Vagina (tissue), 2 donors: ENCODE measurements at places on chromosomes 2 and 18. TPM values are rescaled to one million over a fixed set of nuclear protein-coding genes. Genes with fewer than 3 reads are reported as not detected.

The CCL20 gene
- not detected for total RNA-seq

The TRIM43 gene
- not detected for total RNA-seq

The SDC1 gene
- total RNA-seq, result 184 TPM

The PRSS56 gene
- not detected for total RNA-seq

The BOK gene
- total RNA-seq, result 35.1 TPM

The MC4R gene
- not detected for total RNA-seq

The LRP1B gene
- 8.8 TPM for total RNA-seq

The CREB1 gene
- 27.3 TPM for total RNA-seq

The ACVR1C gene
- 6.6 TPM for total RNA-seq

The HTR2B gene
- 0.49 TPM for total RNA-seq

GRCh38 chr2:107738266-107738665, 88.4 kb upstream of the RGPD4 start:
- DNase-seq, result no peak

DNA sequence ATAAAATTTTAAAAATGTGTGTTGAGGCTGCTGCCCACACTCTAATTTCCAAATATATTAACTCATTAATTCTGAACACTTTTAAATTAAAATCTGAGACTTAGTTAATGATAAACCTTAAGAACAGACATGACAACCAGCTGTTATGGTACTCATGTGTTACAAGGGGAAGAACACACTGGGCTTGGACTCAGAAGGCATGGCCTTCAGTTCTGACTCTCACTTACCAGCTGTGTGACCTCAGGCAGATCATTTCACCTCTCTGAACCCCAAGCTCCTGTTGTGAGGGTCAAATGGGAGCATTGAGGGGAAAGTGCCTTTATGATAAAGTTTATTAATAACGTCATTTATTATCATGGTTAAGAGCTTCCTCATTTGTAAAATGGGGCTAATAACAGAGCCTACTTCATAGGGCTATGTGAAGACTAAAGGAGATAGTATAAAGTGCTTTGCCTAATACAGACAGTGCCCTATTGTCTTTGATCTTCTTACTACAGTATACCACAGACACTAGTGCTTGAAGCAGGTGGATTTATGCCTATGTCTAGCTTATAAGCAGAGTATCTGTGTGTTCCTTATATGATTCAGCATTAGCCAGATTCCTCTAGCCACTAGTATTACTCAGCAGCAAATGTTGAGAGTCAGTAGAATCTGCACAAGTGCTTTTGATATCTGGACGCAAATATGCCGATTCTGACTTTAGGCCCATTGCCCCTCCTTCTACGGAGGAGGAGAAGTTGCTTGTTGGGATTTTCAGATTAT, 99.6 kb downstream of the SGPP2 start:
- DNase-seq, result no peak

- no peak for DNase-seq
Observed at GRCh38 chr2:207640160-207640559, 15.0 kb upstream of the METTL21A start.

GRCh38 chr2:238136820-238137537, 1.5 kb upstream of the KLHL30 start:
- DNase-seq, result no peak

GRCh38 chr2:109260116-109260855, 131.3 kb downstream of the SH3RF3 start:
- no peak for DNase-seq

DNA sequence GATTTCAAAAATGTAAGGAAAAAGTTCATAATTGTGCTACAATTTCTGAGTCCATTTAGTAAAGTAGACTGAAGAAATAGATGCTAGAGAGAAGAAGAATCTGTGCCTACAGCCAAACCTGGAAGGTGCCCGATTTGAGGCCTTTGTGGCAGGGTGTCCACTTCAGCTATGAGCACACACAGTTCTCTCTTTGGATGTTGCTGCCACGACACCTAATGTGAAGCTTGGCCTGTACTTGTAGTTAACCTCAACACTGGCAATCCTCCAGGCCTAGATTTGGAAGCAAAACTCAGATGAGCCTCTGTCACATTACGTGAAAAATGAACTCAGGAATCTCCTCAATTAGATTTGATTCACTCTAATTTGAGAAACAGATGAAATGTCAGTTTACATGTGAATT, 90.1 kb upstream of the LRP1B start:
- no peak for DNase-seq

DNA sequence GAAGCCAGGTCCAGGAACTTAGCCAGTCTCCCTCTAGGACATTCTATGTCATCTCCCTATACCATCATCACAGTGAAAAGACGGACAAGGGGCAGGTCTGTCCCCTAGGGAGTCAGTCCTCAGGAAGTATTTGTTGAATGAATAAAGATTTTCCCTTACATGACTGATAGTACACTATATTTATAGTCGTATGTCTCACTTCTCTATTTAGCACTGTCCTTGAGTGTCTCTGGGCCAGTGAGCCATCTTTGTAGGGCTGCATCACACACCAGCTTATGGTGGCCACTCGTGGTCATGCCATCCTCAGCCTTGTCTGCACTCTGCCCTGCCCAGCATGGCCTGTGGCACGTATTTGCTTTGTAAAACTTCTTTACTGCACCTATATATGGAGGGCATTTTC, 25.8 kb downstream of the PTPN18 start:
- DNase-seq, result no peak

DNA sequence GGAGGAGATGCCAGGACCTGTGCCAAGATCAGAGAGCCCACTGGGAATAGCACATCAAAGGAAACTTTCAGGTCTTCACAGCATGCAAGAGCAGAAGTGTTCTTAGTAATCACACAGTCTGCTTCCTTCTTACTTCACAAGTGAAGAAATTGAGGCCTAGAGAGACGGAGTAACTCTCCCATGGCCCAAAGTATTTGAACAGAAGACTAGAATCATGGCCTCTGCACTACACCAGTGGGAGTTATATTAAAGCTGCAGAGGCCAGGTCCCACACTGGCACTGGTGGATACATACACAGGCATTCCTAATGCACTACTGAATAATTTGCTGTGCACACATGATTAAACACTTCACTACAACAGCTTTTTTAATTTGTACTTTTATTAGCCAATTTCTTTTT, 107.6 kb upstream of the RMP24 start:
- DNase-seq, result no peak

DNA sequence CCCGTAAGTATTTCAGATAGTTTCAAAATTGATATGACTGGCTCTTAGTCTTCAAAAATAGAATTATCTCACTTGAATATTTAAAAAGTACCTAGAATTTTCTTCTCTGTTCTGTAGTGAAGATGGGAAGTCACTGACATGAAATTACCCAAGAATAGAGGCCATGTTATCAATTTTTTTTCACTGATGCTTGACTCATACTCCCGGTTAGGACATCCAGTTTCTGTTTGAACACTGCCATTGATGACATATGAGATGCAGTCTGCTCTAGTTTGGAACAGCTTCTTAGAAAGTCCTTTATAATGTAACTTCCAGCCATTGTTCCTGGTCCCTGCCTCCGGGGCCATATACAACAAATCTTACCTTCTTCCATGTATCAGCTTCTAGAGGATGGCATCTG, 26.0 kb downstream of the MAP3K20 start:
- DNase-seq, result no peak

- DNase-seq, result no peak
Observed at GRCh38 chr2:43045866-43046265, 180.5 kb downstream of the ZFP36L2 start.

GRCh38 chr18:11541179-11541578, 68.2 kb upstream of the SLC35G4 start:
- DNase-seq, result no peak

- no peak for DNase-seq
Observed at GRCh38 chr2:1591461-1591770, 152.9 kb downstream of the PXDN start.

GRCh38 chr2:26875065-26875634, 27.2 kb downstream of the DPYSL5 start:
- DNase-seq, result no peak

DNA sequence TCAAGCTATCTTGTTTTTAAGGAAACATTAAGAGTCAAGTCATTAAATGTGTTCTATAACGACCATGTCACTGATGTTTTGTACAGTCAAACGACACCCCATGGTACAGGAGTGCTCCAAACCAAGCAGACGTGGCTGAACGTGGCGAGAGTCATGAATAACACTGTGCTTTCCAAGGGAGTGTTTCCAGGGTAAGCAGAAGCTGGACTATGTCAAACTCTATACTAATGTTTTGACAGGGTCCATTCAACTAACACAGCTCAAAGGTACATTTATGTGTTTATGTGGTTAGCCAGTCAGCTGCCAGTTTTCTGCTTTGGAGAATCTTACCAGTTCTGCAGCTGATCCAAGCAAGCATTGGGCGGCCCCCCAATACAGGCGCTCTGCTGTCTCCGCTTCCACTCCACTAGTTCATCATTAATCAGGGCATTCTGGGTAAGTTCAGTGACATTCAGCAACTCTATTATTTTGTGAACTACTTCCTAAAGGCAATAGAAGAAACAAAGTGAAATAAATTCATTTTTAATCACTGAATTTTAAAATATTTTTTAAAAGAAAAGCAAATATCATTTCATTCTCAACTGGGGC, 16.4 kb downstream of the STAT1 start:
- DNase-seq, result no peak

DNA sequence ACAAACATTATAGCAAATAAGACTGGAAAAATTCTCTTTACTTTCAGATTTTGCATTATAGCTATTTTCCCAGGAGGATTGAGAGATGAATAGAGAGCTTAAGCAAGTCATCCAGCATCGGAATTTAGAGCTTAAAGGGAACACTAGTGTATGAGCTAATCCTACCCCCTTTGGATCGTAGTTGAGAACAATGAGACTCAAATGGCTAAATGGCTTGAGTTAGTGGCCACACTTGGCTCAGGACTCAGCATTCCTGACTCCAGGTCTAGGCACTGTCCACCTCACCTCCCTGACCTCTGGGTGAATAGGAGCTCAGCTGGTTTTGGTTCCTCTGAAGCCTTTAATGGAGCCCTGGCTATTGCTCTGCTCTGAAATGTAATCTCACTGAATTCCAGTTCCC, 97.5 kb upstream of the CXCR4 start:
- no peak for DNase-seq

GRCh38 chr2:167670588-167670987, 576.8 kb downstream of the STK39 start:
- no peak for DNase-seq

GRCh38 chr2:96151595-96152303, 6.5 kb upstream of the DUSP2 start:
- DNase-seq, result no peak

DNA sequence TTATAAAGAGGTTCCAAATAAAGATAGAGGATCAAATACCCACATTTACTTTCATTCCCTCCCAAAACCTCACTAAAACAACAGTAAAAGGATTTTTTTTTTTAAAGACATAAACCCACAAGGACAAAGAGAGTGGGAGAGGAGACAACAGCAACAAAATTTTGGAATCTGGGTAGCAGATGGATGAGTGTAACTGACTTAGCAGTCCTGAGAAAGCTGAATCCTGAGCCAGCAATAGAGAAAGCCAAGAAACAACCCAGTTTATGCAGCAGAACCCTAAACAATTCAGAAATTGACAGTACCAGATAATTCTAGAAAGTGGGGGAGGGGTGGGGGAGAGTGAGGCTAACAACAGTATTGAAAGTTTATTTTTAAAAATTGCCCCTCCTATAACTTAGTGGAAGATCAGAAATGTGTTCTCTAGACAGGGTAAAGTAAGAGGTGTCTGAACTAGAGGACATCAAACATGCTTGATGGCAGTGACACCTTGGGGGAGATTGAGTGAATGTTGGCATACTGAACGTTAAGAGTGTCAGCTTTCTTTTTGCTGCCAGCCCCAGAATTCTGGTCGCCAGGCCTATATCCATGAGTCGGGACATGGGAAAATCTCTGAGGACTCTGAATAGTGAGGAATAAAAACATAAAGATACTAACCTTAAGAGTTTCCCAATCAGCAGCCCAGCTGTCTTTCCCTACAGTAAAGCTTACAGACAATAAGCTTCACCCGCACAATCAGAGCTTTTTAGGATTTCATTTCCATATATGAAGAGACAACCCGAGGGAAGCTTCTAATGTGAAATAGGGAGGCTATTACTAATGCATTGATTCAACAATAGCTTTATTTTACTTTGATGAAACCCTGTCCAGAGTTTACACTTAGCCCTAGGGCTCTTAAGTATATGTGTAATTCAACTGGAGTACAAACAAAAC, 128.0 kb upstream of the ALPP start:
- no peak for DNase-seq

- DNase-seq, result no peak
Observed at GRCh38 chr18:58541789-58542425, 87.0 kb downstream of the ALPK2 start.

DNA sequence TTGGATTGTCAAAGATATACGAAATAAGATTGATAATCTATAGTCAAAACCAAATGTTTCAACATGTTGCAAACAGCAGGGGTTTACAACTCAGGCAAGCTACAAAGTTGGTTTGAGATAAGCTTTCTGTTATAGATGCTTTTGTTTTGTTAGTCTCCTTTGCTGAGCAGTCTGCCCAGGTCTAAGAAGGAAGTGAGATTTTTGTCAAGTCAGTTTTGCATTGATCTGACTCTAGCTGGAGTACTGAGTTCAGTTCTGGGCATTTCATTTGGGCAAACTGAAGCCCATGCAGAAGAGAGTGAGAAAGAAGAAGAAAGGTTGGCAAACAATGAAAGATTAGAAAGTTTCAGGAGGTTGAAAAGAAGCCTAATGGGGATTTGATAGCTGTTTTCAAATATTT, 983.0 kb upstream of the SLC39A10 start:
- DNase-seq, result no peak

DNA sequence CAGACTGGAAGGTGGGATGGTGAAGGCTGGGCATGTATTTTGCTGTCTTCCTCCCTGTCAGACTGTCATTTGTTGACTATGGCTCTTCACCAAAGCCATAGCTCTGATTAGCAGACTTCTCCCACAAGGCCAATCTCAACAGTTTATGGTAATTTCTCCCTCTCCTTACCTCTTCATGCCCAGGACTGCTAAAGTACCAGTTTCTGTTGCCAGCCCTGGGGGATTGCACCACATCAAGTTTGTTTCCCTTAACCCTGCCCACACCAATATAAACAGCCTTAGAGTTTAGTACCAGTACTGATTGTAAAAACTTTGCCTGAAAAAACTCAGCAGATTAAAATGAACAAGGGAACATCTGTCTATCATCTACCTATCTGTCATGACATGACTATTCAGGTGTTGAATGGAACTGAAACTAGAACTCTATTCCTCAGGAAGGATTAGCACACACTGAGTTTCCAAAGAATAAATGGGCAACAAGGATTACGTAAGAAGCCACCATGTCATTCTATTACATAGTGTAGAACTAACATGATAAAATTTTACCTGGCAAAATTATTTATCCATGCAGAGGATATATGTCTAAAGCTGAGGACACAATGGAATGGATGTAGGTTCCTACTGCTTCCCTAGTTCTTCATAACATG, 13.7 kb downstream of the FEZ2 start:
- no peak for DNase-seq

DNA sequence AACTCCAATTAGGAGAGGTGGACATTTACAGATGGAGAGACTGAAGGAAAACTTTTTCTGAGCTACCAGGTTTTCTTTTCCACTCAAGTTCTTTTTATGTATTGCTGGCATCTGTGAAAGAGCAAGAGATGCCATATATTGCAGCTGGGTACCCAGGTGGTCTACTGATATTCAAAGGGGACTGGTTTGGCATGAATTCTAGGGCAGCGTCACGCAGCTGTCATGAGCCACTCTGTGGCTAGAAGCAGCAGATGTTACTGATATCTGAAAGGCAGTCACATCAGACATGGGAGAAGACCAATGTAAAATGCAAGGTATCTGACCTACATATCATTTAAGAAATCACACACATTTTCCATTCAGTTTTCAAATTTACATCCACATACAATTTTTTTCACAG, 408.8 kb downstream of the GALNT13 start:
- DNase-seq, result no peak
